ENCODE measurements at places on chromosomes 5 and 9. TPM values are rescaled to one million over a fixed set of nuclear protein-coding genes. Genes with fewer than 3 reads are reported as not detected.
A peak's percentile ranks its signal among the peaks of the same experiment; 100 is the strongest.

HSPB3 gene
- total RNA-seq = not detected

DNA sequence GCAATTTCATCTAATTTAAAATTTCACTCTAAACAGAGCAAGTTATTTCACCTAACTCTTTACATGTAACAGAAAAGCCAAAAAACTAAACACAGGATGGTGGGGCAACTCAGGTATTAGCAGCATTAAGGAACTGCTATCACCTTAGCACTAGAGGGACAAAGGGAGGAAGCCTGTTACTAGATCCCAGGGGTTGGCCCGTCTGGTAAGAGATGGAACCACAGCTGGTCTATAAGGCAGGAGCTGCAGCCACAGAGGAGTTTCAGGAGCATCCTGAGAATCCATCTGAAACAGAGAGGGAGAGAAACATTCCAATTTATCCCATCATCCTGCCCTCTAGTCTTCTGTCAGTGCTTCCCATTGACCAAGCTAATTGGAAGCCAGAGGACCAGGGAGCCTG lies 300.3 kb downstream of the MRPS30 start:
- DNase-seq = no peak

DNA sequence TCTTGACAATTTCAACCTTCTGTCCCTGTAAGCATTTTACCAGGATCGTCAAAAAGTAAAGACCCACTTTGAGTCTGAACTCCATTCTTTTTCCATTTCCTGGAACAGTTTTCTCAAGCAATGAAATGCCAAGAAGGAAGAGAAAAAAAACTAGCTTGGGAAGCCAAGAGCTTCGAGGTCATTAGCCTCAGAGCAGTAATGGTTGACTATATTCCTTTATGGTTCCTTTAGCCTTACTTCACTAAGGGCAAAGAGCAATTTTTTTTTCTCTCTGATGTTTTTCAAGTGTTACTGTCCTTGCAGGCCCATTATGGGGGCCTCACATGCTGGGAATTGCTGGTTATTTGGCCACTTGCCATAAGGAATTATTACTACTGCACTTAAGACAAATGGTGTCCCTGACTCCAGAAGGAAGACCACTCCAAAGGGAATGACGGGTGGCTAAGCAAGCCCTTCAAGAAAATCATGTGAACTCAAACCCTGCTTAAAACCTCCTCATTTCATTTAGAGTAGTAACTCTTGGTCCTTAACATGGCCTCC lies 37.1 kb downstream of the BNC2 start:
- no peak for DNase-seq

GRCh38 chr9:110049699-110050450 lies 158.1 kb downstream of the C9orf152 start:
- DNase-seq = peak; percentile 16

DNA sequence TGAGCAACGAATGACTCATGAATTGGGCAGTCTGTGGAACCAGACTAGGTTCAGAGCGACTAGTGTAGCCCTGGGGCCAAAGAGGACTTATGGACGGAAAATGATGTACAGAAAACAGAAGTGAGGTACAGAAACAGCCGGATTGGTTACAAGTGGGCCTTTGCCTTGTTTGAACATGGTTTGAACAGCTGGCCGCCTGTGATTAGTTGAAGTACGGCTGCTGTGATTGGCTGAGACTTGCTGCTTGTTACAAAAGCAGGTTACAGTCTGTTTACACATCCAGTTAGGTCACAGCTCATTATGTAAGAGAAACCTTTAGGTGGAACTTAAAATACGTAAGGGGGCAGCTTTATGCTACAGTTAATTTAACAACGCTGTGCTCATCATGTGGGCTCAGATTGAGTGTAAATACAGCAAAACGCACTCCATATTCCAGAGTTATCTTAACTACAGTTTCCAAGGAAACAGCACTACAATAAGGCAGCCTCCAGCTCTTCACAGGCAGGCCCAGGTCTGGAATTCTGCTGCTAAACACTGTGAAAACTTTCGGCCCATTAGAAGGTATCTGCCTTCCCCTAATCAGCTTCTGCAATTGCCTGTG lies 6.5 kb downstream of the AMACR start:
- DNase-seq = no peak

DNA sequence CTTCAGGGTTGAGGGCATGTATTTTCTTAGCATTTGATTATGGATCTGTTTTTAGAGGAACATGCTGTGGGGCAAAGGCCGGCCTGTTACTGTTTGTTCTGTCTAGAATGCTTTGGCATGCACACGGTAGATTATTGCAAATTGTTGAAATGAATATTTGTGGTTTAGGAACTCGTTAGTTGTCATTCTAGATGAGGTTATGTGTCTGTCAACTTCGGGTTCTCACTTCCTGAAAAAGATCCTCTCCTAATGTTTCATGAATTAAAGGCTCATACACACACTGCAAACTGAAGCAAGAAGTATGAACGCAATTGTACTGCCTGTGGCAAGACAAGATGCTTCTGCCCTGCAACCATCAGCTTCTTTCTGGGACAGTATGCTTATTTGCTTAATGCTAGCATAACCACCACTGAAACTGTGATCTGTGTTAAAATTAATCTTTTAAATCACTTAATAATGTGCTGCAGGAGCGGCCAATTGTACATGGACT lies 99.6 kb downstream of the BASP1 start:
- DNase-seq = no peak

DNA sequence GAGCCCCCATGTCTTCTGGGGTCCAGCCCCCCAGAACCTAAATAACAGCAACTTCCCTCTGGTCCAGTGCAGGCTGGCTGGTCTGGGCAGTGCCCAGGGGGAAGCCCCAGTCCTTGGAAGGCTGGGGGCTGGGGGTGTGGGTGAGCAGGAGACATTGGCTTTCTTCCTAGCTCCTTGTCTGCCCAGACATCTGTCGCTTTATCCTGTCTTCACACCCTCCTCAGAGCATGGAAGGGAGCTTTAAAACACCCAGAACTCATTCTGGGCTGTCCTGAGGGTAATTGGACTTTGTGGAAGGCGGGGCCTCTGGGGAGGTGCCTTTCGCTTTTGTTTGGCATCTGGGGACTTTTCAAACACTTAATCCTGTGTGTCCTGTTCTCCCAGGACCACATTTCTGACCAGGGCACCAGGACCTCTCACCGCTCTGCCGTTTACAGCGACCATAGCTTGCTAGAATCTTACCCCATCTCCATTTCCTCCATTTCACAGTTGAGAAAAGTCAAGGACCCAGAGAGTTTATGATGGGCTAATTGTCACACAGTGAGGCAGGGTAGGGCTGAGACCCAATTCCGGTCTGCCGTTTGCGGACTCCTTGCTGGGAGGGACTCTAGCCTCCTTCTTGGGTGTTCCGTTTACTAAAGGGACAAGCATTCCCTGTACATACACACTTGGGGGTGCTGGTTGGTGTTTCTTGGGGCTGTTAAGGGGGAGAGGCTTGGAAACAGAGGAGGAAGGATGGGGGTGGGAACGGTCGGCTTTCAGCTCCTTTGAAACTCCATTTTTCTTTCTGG lies 1.1 kb downstream of the GSN start:
- DNase-seq = no peak

DNA sequence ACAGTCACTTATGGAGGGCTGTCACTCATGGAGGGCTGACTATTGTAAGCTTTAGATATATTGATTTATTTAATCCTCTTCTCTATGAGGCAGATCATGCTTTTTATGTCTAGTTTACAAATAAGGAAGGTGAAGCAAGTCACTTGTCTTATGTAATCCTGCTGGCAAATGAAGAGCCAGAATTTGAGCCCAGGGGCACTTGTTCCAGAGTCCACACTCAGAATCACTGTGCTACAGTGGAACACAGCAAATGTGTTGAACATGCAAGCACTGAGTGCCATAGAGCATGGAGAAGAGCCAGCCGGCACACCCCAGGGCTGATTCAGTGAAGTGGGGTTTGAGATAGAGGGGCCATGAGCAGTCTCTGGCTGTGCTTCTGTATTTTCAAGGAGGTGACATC lies 326.6 kb downstream of the MARCHF11 start:
- DNase-seq = no peak

IGIP gene
- 1.5 TPM for total RNA-seq

IFNK gene
- not detected for total RNA-seq

COL15A1 gene
- total RNA-seq = 0.07 TPM

GRCh38 chr5:31291323-31291854 lies 97.9 kb downstream of the CDH6 start:
- no peak for DNase-seq

BSPRY gene
- 9.1 TPM for total RNA-seq

All from activated CD8-positive, alpha-beta T cell treated with anti-CD3 and anti-CD28 coated beads for 36 hours (primary cell).